ENCODE measurements at places on chromosomes 3 and 15. TPM values are rescaled to one million over a fixed set of nuclear protein-coding genes. Genes with fewer than 3 reads are reported as not detected.

GOLGA6L10 gene
- total RNA-seq, result 4.0 TPM

PIGX gene
- 14.9 TPM for total RNA-seq

SMCO1 gene
- total RNA-seq, result not detected

CFAP100 gene
- total RNA-seq, result not detected

ALDH1L1 gene
- total RNA-seq, result 1.6 TPM

ABI3BP gene
- not detected for total RNA-seq

KIF15 gene
- 26.4 TPM for total RNA-seq

CCR9 gene
- total RNA-seq, result not detected

ITPKA gene
- total RNA-seq, result 0.99 TPM

CYFIP1 gene
- total RNA-seq, result 82.2 TPM

CD96 gene
- not detected for total RNA-seq

ACTL6A gene
- 83.3 TPM for total RNA-seq

LDHAL6B gene
- total RNA-seq, result not detected

DUOXA2 gene
- not detected for total RNA-seq

DNA sequence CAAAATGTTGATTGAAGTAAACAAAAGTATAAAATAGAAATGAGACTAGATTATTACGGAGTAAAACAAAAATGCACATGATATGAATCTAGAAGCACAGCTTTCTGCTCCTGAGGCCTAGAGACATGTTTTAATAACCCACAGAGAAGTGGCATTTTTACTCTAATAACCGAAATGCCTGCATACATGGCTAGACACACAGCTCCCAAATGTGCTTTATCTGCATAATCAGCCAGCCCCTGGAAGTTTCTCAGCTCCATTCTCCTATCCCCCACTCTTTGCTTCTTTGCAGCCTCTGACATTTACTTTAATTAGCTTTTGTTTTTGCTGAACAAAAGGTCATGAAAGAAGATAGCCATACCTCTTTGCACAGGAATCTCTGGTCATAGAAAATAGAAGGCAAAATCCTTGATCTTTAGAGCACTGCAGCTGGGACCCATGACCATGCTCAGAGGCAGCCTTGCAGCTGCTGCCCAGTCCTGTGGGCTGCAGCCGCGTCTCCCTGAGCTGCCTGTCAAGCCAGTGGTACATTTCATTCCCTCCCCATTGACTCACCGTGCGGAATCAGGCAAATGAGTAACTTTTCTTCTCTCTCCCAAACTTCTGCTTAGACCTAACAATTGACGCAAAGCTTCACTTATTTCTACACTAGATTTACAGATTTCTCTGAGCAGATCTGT is at the start of gene VEPH1:
VEPH1 (minus strand) TSS at position 501 of the 680 bp plus-strand sequence. CDS start 8,067 bp downstream, outside the sequence.
- DNase-seq, result no peak

- no peak for DNase-seq
Measured at GRCh38 chr3:117665296-117665695, 955.7 kb downstream of the TUSC7 start.

DNA sequence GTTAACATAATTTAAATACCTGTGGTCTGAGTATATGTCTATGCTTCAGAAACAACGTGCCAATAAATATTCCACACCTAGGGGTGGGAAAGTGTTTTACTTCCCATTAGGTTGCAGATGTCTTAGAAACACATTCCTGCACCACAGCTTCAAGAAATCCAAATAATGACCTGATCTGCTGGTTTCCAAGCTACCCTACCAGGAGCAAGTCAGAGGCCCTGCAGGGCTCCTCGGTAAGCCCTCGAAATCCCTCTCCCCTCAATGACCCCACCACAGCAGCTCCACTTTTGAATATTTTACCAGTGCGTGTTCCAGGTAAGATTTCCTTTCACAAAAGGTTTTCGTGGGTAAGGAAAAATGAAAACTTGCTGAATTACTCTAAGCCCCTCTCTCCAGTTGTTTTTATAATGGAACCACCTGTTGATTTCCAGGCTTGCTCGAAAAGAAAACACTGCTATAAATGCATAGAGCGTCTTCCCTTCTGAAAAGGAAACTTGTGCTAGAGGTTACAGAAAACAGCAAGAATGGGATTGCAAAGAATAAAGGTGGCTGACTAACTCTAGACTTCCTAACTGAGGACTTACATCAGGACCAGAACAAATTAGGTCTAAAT is 12.6 kb downstream of the IL12A start:
- DNase-seq, result no peak

GRCh38 chr3:157154563-157155330 is 5.2 kb downstream of the CCNL1 start:
- no peak for DNase-seq

DNA sequence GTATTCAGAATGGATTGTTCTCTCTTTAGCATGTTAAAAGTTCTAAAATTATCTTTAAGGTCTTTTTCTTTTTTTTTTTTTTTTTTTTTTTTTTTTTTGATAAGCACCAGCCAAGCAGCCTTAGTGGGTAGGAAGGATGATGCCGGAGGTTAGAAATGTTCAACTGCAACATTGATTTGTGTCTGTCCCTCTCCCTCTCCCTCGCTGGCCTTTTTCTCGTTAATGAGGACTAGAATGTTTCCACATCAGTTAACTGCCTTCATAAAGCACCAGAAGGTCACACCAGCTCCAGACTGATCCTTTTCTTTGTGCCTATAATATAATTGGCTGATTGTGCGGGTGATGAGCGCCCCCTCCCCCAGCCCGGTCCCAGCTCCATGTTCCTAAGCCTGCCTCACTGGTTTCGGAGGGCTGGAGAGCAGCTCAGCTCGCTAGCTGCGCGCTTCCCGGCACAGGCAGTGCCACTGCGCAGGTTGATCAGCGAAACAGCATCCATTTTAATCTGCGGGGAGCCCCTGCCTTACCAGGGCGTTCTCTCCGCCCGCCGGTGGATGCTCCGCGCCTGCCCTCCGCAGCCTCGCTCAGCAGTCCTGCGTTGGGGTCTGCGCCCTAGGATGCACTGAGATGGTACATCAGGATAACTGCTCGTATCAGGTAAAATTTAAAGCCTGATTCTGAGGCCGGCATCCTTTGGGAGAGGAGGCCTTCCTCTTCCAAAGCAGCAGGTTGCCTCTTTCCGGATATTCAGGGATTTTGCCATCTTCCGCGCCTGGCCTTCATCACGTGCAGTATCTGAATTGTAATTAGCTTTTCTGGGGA is 148.9 kb upstream of the IL12A start:
- DNase-seq, result peak; percentile 57

DNA sequence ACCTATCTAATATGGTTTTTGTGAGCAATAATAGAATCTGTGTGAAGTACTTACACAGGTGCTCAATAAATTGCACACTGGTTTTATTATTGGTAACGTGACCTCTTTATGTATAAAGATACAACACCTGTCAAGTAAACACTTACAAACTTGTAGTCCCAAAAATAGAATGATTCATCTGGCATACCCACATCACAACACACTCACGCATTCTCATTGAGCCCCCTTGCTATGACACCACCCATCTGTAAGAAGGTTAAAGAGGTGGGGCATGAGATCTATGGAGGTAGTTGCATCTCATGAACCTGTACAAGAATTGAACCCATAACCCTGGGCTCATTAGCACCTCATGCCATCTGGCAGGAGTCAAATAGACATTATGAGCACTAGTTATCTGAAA is 134.9 kb upstream of the THBS1 start:
- no peak for DNase-seq

- DNase-seq, result no peak
Measured at GRCh38 chr3:134299185-134299887, 48.7 kb upstream of the RYK start.

GRCh38 chr3:184203526-184203925 is 17.5 kb downstream of the ABCF3 start:
- no peak for DNase-seq

DNA sequence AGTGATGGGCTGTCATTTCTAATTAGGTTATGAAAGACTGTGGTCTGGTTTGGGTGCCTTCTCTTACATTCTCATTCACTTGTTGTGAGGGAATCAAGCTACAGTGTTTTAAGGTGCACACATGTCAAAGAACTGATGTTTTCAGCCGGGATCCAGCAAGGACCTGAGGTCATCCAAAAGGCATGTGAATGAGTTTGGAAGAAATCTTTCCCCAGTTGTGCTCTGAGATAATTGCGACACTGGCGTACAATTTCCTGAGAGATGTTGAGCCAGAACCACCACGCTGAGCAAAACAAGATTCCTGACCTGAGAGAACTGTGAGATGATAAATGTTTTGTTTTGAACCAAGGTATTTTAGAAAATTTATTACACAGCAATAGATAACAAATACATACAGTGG is 295.3 kb upstream of the SLITRK3 start:
- no peak for DNase-seq

DNA sequence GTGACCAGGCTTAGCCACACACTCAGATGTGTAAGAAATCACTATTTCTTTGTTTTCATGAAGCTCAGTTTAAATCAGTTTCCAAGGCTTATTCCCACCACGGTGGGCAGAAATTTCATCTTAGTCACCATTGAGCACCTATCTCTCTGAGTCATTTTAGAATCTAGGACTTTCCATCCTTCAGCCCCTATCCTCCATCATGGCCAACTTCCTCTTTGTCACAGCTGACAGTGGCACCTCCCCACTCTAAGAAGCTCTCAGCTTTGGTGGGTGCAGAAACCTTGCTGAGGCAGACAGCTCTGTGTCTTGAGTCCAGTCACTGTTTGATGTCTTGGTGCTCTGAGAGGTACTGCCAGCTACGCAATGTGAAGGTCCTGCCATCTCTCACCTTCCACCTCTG is 32.9 kb downstream of the SNTN start:
- no peak for DNase-seq

DNA sequence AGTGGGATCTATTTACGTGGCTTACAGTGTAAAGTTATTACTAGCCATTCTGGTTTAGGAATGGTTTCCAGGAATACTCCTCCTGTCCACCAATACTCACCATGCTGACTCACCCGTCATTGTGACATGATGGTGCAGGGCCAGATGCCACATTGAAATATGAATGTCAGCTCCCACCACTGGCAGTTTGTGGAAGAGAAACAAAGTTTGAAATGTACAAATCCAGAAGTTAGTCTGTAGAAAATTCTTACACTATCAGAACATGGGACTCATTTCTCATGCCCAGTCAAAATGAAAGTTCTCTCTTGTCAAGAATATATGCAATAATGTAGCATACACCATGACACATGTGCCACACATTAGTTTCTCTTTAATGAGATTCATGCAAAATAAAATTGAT is 14.4 kb upstream of the TSPAN3 start:
- DNase-seq, result no peak

- no peak for DNase-seq
Measured at GRCh38 chr3:8639659-8640000, 5.0 kb downstream of the SSUH2 start.

GRCh38 chr3:115834068-115834467 is 210.8 kb downstream of the GAP43 start:
- no peak for DNase-seq

- DNase-seq, result peak; percentile 8
Measured at GRCh38 chr3:139248593-139249255, 95.1 kb upstream of the MRPS22 start.

GRCh38 chr15:101277943-101278564 is 769 bp upstream of the SELENOS start:
- no peak for DNase-seq

DNA sequence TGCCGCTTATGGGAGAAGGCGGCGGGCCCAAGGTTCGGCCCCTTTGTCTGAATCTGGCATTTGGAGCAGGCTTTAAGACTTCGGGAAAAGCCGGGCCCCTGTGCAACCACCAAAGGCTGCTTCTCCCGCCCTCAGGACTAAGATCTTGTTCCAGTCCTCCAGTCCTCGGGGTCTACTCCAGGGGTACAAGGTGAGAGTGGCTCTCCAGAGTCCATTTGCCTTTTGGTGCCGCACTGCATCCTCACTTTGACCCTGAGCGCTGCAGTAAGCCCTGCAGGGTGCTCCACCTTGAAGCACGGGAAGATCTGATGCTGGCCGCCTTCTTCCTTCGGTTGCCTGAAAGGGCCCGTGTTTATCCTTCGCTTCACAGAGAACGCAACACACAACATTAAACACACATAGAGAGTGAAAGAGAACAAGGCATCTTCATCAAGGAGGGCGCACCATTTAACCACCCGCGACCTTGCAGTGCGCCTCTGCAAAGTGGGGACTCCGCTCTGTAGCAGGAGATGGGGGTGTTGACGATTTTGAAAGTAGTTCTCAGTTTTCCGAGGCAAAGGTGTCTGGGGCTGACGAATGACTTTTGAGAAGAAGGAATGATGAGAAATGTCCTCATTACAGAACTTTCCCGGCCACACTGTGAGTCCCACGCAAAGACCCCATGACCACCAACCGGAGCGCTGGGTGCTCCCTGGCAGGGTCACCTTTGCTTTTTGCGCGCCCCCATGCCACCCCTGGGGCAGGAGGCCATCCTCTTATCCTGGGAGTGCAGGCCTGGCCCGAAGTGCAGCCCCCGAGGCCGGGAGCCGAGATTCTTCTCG is 1.0 kb downstream of the PIGZ start:
- DNase-seq, result no peak

- no peak for DNase-seq
Measured at GRCh38 chr3:134605556-134605955, 45.3 kb downstream of the KY start.

- no peak for DNase-seq
Measured at GRCh38 chr3:168061332-168061996, 34.3 kb downstream of the GOLIM4 start.

DNA sequence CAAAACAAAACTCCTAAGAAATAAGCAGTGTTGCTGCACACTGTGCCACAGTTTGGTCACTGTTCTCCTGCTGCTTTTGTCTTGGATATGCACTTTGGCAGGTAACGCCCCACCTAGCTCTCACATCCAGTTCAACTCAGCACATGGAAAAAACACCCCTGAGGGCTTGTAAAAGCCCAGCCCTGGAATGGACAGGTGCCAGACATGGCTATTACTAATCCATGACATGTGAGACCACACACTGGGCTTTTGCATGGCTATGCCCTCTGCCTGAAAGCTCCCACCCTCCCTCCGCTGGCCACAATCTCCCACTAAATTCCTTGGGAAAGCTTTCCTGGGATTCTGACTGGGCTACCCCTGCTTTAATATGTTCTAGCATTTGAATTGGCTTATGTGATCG is 24.7 kb upstream of the ZBED2 start:
- DNase-seq, result no peak

GRCh38 chr3:184443831-184444230 is 64.0 kb downstream of the CHRD start:
- no peak for DNase-seq

DNA sequence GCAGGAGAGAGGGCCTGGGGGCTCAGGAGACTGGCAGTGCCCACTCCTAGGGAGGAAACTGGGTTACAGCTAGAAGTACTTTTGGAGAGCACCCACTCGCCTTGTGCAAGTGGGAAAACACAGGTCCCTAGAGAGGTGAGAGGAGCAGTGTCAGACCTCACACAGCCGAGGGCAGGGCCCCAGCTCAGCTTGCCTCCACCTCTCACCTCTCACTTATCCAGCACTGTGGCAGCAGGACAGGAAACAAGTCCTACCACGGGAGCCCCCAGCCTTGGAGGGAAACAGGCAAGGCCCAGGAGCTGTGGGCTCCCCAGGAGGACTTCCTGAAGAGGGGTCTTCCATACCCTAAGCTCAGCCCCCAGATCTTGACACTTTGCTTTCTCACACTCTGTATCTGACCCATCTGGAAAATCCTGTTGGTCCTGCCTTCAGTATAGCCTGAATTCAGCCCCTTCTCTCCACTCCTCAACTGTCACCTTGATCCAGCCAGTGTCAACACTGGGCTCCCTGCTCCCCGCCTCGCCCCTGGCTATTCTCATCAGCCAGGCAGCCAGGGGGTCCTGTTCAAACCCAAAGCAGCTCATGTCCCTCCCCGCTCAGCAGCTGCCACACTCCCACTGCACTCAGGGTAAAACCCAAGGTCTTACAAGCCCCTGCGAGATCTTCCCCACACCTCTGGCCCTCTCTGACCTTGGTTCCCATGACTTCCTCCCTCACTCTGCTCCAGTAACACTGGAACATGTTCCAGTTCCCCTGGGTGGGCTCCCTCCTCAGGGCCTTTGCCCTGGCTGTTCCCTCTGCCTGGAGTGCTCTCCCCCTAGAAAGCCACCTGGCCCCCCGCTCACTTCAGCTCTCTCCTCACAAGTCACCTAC is 870 bp upstream of the TMEM40 start:
- no peak for DNase-seq
